ENCODE measurements at places on chromosomes 12 and 14. TPM values are rescaled to one million over a fixed set of nuclear protein-coding genes. Genes with fewer than 3 reads are reported as not detected.

The NEMF gene
- total RNA-seq: 100 TPM

The RNASE1 gene
- total RNA-seq: 430 TPM

The KLRG1 gene
- 7.9 TPM for total RNA-seq

The SLC24A4 gene
- total RNA-seq: 6.9 TPM

- DNase-seq: no peak
- H3K4me1 ChIP-seq: peaks cover under 1% of the 10 kb centered on the region
- H3K27ac ChIP-seq: no peak overlapping the region
- no peak overlapping the region for H3K4me3 ChIP-seq
Observed at GRCh38 chr14:39229222-39229543, 4.5 kb upstream of the MIA2 start.

DNA sequence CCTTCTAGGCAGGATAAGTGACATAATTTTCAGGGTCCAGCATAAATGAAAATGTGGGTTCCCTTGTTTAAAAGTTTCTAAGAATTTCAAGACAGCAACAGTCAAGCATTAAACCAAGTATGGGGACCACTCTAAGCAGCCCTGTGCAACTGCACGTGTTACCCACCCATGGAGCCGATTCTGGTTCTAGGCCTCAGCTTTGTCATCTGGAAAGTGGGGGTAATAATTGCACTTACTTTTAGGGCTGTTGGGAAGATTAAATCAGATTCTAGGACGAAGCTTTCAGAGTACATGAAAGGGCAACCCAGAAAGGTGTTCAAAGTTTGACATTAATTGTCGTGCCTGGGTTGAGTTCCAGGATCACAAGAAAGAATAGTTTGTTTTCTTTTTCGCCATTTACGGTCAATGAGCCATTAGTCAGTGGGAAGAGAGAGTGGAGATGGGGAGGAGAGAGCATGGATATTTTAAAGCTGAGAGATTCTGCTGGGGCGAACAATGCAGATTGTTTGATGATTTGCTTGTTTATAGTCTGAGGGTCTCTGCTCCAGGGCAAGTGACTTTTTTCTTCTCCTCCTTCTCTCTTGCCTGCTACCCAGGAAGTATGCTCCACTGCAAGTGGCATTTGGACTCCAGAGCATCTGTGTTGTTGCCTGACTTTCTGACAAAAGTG is 10.7 kb upstream of the PPFIBP1 start:
- H3K4me1 ChIP-seq: no peaks in the 10 kb centered on the region
- H3K27ac ChIP-seq: no peak overlapping the region
- no peaks in the 10 kb centered on the region for H3K27me3 ChIP-seq
- no peak for DNase-seq
- no peaks in the 10 kb centered on the region for H3K36me3 ChIP-seq

DNA sequence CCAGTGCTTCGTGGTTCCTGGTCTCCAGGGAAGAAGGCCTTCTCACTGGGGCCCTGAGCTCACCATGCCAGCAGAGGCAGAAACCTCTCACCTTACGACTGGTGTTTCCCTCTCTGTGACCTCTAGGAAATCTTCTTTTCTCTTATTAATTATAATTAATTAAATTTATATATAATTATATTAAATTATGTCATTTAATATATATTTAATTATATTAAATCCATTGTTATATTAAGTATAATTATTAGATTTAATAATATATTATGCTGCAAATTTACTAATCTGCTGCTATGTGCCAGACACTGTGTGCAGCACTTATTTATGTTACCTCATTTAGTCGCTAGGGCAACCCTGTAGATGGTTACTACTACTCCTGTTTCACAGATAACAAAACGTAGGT is 70.3 kb upstream of the MBIP start:
- no peaks in the 10 kb centered on the region for H3K27me3 ChIP-seq
- no peaks in the 10 kb centered on the region for H3K4me1 ChIP-seq
- no peak for DNase-seq
- H3K27ac ChIP-seq: no peak overlapping the region

DNA sequence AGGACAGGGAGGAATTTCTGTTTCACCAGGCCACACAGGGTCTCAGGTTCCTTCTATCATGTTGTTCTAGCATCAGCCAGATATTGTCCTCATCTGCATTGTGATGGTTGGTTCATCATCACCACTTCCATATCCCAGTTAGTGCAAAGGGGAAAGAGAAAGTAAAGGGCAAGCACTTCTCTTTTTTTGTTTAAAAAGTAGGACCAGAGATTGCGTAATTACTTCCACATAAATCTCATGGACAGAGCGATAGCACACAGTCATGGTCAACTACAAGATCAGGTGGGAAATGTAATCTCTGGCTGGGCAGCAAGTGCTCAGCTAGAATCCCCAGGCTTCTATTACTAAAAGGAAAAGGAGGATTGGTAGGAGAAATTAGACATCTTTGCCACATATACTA is 155.1 kb downstream of the KIF21A start:
- no peak for DNase-seq
- no peak overlapping the region for H3K4me3 ChIP-seq
- H3K36me3 ChIP-seq: no peaks in the 10 kb centered on the region
- no peaks in the 10 kb centered on the region for H3K27me3 ChIP-seq

DNA sequence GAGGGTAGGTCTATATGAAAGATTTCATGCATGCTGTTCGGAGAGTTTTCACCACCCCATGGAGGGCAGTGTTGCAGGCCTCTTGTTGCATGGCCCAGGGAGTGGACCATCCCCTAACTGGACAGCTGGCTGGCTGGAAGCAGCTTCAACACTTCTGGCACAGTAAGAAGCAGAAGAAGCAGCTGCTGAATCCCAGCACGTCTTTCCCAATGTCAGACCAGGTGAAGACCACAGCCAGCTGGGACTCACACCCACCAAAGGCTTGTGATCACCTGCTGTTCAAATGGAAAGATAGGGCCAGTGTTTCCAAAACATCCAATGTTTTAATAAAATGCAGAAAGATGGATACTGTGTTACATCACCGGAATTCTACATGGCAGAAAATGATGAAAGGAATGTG is 1423.6 kb downstream of the AACS start:
- no peaks in the 10 kb centered on the region for H3K4me1 ChIP-seq
- H3K27ac ChIP-seq: no peak overlapping the region
- H3K4me3 ChIP-seq: no peak overlapping the region
- H3K36me3 ChIP-seq: no peaks in the 10 kb centered on the region
- no peak for DNase-seq

Measured in tibial nerve (tissue), 4 donors.